Activated CD4-positive, alpha-beta T cell treated with anti-CD3 and anti-CD28 coated beads, Interleukin-2, Interleukin-6, amounts not matched to agents 100 ng/mL and 50 ng/mL, durations not matched to agents 16 hours and 8 hours (primary cell): ENCODE measurements at places on chromosomes 2 and 18.

DNA sequence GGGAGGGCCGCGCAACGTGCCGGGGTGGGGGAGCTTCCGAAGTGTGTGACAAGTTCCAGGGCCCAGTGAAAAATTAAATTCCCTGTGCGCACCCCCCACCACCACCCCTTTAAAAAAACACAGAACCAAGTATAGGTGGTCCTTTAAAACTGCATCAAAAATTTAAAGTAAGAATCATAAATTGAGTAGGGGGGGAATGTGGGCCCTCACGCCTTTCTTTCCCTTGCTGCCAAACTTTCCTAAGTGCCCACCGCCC lies 2.5 kb downstream of the BCL11A start:
- DNase-seq = no peak

DNA sequence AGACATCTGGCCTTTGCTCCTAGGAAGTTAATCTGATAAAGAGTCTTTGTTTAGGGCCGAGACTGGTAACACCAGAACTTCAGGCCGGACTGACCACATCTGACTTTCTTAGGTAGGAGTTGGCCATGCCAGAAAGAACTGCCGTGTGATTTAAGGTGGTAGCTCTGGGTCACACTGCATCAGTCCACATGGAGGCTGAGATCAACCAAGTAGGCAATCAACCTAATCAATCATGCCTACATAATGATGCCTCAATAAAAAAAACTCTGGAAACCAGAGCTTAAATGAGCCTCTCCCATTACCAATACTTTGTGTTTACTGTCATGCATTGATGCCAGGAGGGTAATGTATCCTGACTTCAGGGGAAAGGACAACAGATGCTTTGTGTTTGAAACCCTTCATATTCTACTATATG lies 44.1 kb upstream of the ORC2 start:
- no peak for DNase-seq

- DNase-seq = no peak
These were observed 283.5 kb downstream of the DSEL start for GRCh38 chr18:67232991-67233390.

- DNase-seq = no peak
These were observed 316 bp downstream of the CRIM1 start for GRCh38 chr2:36355890-36356297.

DNA sequence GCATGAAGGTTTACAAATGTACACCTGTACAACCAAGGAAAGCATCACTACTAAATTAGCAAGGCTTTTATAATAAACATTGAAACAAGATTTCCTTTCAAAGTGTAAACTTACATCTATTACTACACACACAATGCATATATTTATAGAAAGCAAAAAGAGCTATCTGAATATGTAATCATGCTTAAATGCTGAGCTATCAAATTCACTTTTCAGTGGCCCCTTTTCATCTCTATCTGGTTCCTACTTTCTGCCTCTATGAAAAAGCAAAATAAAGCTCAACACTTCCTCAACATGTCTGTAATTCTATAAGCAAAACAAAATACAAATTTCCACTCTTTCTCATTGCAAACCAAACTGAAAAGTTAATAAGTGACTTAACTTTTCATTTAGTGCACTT lies 25.5 kb upstream of the SDC1 start:
- no peak for DNase-seq
